ENCODE measurements at places on chromosomes 4 and X. TPM values are rescaled to one million over a fixed set of nuclear protein-coding genes. Genes with fewer than 3 reads are reported as not detected.

Gene SULT1B1
- 0.05 TPM for polyA plus RNA-seq

Gene NLGN4X
- 0.05 TPM for polyA plus RNA-seq

Gene INPP4B
- polyA plus RNA-seq: 6.8 TPM

Gene NDST4
- not detected for polyA plus RNA-seq

Gene SASH3
- not detected for polyA plus RNA-seq

Gene ARHGAP6
- polyA plus RNA-seq: 11.5 TPM

Gene PPAT
- 10.8 TPM for polyA plus RNA-seq

Gene PCYT1B
- 0.14 TPM for polyA plus RNA-seq

Gene ARX
- not detected for polyA plus RNA-seq

- no peak for DNase-seq
Measured at GRCh38 chrX:10117864-10118377, 38.9 kb upstream of the CLCN4 start.

DNA sequence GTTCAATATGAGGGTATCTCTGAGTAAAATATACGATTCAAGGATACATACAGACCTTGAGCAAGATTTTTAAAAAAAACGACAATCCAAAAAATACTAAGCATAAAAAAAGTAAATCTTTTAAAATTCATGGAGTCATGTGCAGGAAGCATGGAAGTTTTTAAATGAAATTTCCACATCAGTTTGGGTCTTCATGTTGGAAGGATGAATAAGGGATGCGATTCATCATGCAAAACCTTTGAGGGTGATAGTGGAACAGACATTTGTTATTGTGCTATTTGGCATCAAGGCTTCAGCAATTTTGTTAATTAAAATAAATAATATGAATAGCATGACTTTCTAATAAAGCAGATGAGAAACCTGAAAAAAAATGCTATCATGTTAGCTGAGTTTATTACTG, 815.0 kb upstream of the PCDH10 start:
- DNase-seq: no peak

DNA sequence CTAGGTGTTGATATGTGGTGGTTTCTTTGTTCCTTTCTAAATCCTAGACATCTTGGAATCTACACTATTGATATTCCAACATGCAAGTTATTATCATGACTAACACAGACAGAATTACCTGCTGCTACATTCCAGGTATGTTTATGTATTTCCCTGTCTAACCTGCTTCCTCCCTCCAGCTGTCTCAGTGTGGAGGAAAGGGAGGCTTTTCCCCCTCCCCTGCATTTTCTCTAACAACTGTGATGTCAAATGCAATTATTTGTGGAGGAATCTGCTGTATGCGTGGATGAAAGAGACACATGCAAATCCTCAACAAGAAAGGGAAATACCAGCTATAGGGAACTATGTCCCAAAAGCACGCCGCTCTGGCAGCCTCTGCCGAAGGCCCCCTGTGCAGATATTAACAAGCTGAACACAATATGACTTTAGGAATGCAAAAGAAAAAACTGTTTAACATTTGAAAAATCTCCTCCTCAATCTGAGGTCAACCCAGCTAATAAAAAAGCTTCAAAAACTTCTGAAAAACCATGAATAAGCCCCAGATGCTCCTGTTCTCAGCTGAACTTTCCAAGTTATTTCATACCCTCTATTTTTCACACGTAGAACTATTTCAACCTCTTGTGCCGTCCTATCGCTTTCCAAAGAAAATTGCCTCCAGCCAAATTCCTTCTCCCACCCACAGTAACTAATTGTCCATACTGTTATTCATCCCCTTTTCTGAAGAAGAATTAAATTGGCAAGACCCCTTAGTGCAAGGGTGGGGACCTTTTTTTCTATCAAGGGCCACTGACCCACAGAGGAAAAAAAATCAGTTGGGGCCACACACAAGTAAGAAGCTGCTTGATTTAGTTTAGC, 225.1 kb upstream of the GPC4 start:
- no peak for DNase-seq

GRCh38 chrX:68536884-68537283, 38.0 kb downstream of the YIPF6 start:
- no peak for DNase-seq

GRCh38 chr4:138650929-138651448, 364.6 kb upstream of the NOCT start:
- peak; percentile 97 for DNase-seq

GRCh38 chrX:120457766-120458180, 11.3 kb downstream of the LAMP2 start:
- peak; percentile 91 for DNase-seq

GRCh38 chr4:141132072-141132708, 1.1 kb downstream of the RNF150 start:
- DNase-seq: peak; percentile 44

DNA sequence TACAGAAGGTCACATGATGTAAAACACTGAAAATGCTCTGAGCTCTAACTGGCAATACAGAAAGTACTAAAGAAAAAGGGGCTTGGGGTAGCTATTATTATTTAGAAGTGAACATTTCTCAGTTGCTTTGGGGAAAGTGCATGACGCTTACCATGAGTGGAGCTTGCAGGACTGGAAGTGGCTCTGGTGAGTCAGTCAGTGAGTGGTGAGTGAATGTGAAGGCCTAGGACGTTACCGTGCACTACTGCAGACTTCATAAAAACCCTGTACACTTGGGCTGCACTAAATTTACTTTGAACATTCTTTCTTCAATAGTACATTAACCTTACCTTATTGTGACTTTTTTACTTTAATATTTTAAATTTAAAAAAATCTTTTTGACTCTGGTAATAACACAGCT, 89.3 kb upstream of the ENPP6 start:
- DNase-seq: no peak

GRCh38 chr4:87840149-87840548, 7.4 kb downstream of the MEPE start:
- DNase-seq: no peak

DNA sequence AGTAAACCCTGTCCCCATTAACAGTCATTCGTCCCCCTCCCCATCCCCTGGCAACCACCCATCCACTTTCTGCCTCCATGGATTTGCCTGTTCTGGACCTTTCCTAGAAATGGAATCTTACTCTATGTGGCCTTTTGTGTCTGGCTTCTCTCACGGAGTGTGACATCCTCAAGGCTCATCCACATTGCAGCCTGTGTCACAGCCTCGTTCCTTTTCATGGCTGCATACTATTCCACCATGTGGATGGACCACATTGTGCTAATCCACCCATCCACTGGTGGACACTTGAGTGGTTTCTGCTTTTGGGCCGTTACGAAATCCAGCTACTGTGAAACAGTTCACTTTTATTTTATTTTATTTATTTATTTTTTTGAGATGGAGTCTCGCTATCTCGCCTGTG, 8.1 kb upstream of the PPP2R3B start:
- DNase-seq: no peak

DNA sequence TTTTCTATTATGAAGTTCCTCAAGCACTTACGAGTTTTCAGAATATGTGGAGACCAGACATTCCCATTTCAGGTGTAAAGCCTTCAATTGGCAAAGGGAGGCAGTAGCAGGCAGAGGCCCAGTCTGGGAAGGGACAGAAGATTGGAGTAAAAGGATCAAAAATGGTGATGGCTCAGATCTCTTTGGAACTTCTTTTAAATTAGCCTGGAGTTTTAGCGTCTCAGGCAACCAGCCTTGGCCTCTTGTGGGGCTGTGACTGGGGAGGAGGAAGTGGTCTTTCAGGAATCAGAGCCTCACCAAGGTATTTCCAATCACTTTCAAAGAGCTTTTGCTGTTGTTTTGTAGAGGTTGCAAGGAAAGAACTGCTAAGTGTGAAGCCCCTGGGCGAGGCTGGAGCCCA, 239.1 kb downstream of the FRAS1 start:
- no peak for DNase-seq

DNA sequence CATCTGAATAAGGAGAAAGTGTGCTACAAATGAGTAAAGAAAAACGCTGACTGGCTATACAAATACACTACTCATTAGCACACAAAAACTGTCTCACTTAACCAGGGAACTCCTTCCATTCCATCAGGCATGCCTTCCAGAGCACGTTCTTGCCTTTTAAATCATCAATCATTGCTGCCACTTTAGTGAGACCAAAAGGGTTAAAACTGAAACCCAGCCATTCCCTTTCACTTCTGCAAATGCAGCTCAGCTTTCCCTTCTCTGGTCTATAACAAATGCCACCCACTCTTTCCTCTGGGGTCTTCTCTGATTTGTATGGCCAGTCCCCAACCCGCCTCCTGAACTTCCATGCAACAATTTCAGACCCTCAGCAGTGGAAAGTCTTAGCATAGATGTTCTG, 231.5 kb downstream of the TRIML1 start:
- DNase-seq: no peak

DNA sequence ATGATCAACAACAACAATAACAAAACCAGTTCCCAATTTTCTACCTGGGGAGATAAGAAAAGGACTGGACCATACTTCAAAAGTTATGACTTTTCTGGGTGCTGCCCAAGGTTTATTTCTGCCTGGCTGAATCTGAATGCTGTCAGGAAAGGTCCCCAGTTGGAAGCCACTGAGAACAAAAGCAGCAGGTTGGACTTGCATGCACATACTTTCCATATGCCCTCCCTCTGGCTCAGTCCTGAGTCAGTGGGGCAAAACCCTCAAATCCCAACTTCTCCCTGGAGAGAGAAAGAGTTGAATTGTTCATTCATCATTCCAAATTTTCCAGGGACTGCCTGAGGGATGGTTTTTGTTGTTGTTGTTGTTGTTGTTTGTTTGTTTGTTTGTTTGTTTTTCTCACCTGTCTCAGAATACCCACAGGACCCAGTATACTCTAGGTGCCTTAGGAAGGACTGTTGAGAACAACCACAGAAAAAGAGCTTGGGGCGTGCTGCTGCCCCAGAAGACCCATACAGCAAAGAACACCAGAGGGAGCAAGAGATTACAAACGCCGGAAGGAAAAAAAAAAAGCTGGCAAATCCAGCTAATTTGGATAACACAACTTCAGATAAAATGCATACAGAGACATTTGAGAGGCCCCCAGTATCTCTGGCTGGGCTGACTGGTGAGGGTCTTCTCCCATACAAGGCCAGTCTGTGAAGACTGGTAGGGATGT, 138.9 kb upstream of the INPP4B start:
- DNase-seq: peak; percentile 44
